Tongue (tissue), 3 donors: ENCODE measurements at places on chromosomes 5 and 9. TPM values are rescaled to one million over a fixed set of nuclear protein-coding genes. Genes with fewer than 3 reads are reported as not detected.

GRCh38 chr5:152264645-152265254 is 140.3 kb downstream of the NMUR2 start:
- DNase-seq: no peak

- DNase-seq: no peak
Measured at GRCh38 chr9:77785341-77785740, 137.2 kb upstream of the GNA14 start.

DNA sequence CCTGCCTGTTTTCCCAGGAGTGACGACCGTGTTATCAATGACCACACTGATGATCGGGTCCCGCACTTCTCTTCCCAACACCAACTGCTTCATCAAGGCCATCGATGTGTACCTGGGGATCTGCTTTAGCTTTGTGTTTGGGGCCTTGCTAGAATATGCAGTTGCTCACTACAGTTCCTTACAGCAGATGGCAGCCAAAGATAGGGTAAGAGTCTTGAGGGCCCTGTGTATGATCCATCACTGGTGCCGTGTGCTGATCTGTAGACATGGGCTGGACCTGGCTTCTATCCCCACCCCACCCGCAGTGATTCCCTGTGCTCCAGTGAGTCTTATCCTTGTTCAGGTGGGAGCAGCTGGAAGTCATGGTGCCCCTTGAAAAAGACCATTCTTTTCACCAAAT is 26.0 kb downstream of the GABRP start:
- peak; percentile 37 for DNase-seq

DNA sequence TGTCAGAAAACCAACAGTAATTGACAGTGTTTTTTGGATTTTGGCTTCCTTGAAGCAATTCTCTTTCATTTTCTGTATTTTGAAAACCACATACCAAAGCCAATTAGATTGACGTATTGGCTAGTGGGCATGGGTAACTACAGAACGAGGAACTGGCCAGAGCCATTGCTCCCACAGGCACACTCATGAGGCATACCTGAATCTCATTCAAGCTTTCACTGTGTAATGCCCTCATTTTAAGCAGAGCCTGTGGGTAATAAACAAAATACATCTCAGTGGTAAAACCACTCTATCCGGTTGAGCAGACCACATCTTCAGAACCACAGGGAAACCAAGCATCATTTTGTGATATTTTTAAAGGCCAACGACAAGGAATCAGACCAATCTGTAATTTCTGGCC is 394.1 kb downstream of the ZNF608 start:
- no peak for DNase-seq

GRCh38 chr5:180333661-180334060 is 19.5 kb downstream of the GFPT2 start:
- no peak for DNase-seq

GRCh38 chr5:57174128-57174889 is 450 bp downstream of the GPBP1 start:
- no peak for DNase-seq

GRCh38 chr9:6896562-6896961 is 138.8 kb downstream of the KDM4C start:
- DNase-seq: no peak

- no peak for DNase-seq
Measured at GRCh38 chr5:114223866-114224265, 138.0 kb upstream of the KCNN2 start.

DNA sequence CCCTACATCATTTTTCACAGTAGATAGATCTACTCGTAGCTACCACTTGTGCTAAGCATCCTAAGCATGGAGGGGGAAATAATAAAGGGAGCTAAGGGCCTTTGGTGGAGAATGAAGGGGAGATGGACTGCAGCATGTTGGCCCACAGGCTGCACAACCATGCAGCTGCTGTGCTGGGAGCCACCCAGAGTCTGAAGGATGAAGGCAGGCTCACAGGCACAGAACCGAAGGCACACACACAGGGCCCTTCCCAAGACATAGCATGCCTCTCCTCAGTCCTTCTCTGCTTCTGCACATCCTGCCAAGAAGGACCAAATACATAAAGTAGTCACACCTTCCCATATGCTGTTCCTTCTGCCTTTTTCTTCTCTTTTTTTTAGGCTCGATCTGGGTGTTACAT is 6.6 kb downstream of the FAM193B start:
- DNase-seq: no peak

DNA sequence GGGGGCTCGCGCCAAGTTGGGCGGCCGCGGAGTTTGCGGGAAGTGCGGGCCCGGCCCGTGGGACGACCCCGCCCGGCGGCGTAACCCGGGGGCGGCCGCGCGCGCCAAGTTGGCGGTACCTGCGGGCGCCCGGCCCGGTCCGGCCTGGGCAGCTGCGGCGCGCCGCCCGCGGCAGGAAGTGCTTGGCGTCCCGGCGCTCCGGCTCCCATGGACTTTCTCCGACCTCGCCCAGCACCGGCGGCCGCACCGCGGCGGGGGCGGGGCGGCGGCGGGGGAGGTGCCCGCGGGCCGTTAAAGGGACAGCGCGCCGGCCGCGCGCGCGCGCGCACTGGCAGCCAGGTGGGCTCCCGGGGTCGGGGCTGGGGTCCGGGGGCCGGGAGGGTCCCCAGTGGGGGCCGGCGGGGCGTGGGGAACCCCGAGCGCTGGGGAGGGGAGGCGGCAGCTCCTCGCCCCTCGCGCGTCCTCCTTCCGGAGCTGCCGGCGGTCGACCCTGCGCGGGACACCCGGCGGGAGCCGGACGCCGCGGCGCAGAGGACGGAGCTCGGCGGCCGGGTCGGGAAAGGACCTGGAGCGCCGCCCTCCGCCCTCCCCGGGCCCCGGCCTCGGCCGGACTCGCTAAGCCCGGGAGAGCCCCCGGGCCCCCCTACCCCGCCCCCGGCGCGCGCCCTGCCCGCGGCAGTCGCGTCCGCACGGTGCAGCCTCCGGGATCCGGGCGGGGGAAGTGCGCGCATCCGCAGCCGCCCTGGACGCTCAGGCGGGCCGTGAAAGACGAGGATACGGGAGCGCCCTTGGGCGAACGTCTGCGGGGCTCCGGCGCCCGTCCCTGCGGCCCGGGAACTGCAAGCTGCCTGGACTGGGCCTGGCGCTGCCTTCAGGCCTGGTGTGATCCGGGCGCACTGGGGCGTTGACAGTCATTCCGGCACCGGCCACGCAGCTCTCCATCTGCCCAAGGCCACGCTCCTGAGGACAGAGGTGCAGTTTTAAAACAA is at the start of gene NACC2:
NACC2 (minus strand) TSS at position 220 of the 989 bp plus-strand sequence. CDS start 44,768 bp downstream, outside the sequence.
- DNase-seq: peak; percentile 55

- no peak for DNase-seq
Measured at GRCh38 chr9:85716031-85716877, 25.5 kb downstream of the AGTPBP1 start.

- DNase-seq: no peak
Measured at GRCh38 chr9:1708219-1708618, 306.9 kb upstream of the SMARCA2 start.

DNA sequence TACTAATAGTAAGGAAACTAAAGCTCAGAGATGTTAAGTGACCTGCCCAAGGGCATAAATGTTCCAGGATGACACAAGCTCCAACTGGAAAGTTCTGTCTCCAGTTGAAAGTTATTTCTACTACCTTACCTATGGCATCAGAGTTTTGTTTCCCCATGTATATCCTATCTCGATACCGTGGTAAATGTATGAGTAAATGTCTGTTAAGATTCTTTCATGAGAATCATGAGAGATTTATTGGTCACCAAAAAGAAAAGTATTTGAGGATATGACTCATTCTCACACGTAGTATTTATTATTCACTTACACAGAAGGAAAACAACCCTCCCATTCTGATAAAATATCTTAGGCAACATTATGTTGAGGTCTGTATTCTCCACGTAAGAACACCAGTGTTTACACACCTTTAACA is 11.1 kb upstream of the SHOC1 start:
- no peak for DNase-seq

DNA sequence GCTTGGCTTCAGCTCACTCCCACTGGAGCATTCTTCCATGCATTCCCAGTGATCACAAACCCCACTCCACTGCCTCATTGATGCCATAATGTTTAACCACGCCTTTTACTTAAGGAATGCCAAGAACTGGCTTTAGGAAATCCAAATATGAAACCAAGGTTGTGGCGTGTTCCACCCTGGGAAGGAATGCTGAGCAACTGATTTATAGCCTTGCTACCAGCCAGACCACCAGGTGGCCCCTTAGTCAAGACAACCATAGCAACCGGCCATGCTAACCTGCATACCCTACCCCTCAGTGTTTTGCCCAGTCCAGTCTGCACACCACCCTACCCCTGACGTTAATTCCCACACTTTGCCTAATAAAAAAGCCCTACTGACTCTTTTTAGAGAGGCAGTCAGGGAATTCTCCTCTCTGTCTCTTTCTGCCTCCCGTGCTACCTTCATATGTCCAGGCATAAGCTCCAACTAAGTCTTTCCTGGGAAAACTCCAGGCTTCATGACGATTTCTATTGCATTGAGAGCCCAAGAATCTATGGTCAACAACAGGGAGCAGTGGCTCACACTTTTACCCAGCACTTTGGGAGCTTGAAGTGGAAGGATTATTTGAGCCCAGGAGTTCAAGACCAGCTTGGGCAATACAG is 27.0 kb upstream of the PRRC2B start:
- peak; percentile 81 for DNase-seq

- DNase-seq: peak; percentile 78
Measured at GRCh38 chr5:10695055-10695649, 65.9 kb downstream of the DAP start.

- no peak for DNase-seq
Measured at GRCh38 chr5:178206166-178207101, 2.1 kb downstream of the HNRNPAB start.

GRCh38 chr9:112341730-112342129 is 8.3 kb upstream of the PTBP3 start:
- no peak for DNase-seq

- no peak for DNase-seq
Measured at GRCh38 chr5:28914297-28914696, 1875.9 kb upstream of the CDH9 start.

- DNase-seq: no peak
Measured at GRCh38 chr5:58759745-58760144, 176.9 kb downstream of the RAB3C start.

DNA sequence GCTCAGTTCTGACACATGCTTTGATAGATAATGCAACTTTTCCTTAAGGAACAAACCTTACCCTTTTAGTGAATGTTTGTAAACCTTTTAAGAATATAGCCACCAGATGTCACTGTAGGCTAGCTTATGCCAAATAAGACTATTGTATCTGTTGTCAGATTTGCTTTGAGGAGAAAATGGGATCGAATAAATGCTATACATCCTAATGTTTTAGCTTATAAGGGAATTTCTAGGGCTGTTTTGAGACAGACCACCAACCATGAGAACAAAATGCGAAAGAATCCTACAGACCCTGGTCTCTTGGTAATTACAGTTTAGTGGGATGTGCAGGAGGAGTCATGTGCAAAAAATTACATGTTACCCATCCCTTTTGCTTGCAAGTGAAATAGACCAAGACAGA is 127.6 kb upstream of the NMUR2 start:
- DNase-seq: peak; percentile 77

The PTGES gene
- 7.5 TPM for total RNA-seq

The PCDHGA9 gene
- total RNA-seq: 12.2 TPM

The UNC13B gene
- 33.0 TPM for total RNA-seq

The RICTOR gene
- 58.9 TPM for total RNA-seq

The OR1J2 gene
- not detected for total RNA-seq

The SAXO1 gene
- under 0.01 TPM for total RNA-seq

The ORM2 gene
- not detected for total RNA-seq

The FGF10 gene
- total RNA-seq: 18.4 TPM
